ENCODE measurements at places on chromosomes 2 and 18. TPM values are rescaled to one million over a fixed set of nuclear protein-coding genes. Genes with fewer than 3 reads are reported as not detected.

Gene TUBB6
- 9.2 TPM for total RNA-seq

Gene RAB27B
- total RNA-seq: 3.3 TPM

Gene REG1A
- total RNA-seq: 885 TPM

Gene GRB14
- 0.77 TPM for total RNA-seq

Gene RAD51AP2
- 0.09 TPM for total RNA-seq

Gene NT5C1B
- total RNA-seq: not detected

Gene CAMKMT
- 16.0 TPM for total RNA-seq

Gene RBMS1
- 9.7 TPM for total RNA-seq

Gene AQP12A
- total RNA-seq: 18.9 TPM

Gene CRYBA2
- total RNA-seq: 1.2 TPM

Gene ASB18
- total RNA-seq: not detected

Gene RAB6C
- not detected for total RNA-seq

Gene NEU2
- not detected for total RNA-seq

Gene USP34
- total RNA-seq: 67.9 TPM

Gene AMER3
- total RNA-seq: 0.55 TPM

Gene CYP27C1
- total RNA-seq: 0.82 TPM

Gene POTEI
- total RNA-seq: 0.14 TPM

Gene LYG2
- total RNA-seq: not detected

Gene PRSS56
- not detected for total RNA-seq

Gene MFSD2B
- 0.19 TPM for total RNA-seq

Gene IL36B
- not detected for total RNA-seq

Gene ST8SIA5
- total RNA-seq: 0.24 TPM

Gene CCNYL1
- total RNA-seq: 32.0 TPM

Gene EMILIN2
- total RNA-seq: 19.6 TPM

Gene MARCO
- total RNA-seq: 0.69 TPM

Gene COL6A3
- 20.9 TPM for total RNA-seq

Gene GPAT2
- total RNA-seq: 3.2 TPM

Gene AGFG1
- 73.0 TPM for total RNA-seq

Gene BCL2
- 25.7 TPM for total RNA-seq

Gene COL4A4
- total RNA-seq: 1.2 TPM

Gene SNRNP200
- 106 TPM for total RNA-seq

Gene G6PC2
- not detected for total RNA-seq

Gene METTL8
- total RNA-seq: 15.9 TPM

Gene EMILIN1
- total RNA-seq: 256 TPM

Gene CIDEA
- total RNA-seq: 0.98 TPM

Gene SH2D6
- total RNA-seq: 8.6 TPM

Gene GALNT5
- total RNA-seq: 16.5 TPM

Gene PAIP2B
- total RNA-seq: 6.5 TPM

Gene BCL11A
- 40.7 TPM for total RNA-seq

Gene PUS10
- total RNA-seq: 7.3 TPM

Gene CHRND
- total RNA-seq: not detected

Gene SULT1C4
- 0.43 TPM for total RNA-seq

Gene PJVK
- 1.5 TPM for total RNA-seq

Gene ORMDL1
- 44.5 TPM for total RNA-seq

Gene AGXT
- total RNA-seq: 1.0 TPM

Gene CD207
- 0.61 TPM for total RNA-seq

Gene DNAJC5G
- total RNA-seq: not detected

Gene PARD3B
- 21.1 TPM for total RNA-seq

Gene C2orf72
- 67.6 TPM for total RNA-seq

Gene MATN3
- 0.70 TPM for total RNA-seq

Gene CGREF1
- total RNA-seq: 1.5 TPM

Gene UBE2F
- total RNA-seq: 40.4 TPM

Data from mucosa of descending colon (tissue), 3 donors.